Anterior cingulate cortex (tissue), 58 donors: ENCODE measurements at places on chromosomes 13 and 19.
A peak's percentile ranks its signal among the peaks of the same experiment; 100 is the strongest.

GRCh38 chr19:33628921-33629825, 7.4 kb downstream of the CHST8 start:
- no peak for DNase-seq

DNA sequence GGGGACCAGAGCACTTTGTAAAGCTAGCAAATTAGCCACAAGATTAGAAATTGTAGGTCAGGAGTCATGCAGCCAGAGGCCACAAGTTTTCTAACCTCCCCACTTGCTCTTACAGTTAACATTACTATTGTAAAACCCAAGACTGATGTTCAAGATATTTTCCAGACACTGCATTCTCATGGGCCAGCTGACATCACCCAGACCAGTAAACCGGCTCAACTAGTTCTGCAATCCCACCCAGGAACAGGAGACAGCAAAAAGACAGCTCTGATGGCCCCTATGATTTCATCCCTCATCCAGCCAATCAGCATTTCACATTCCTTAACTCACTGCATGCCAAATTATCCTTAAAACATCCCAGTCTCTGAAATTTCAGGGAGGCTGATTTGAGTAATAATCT, 178.5 kb downstream of the PRR20E start:
- DNase-seq: no peak

GRCh38 chr19:46975925-46976782, 43.5 kb upstream of the NPAS1 start:
- DNase-seq: peak; percentile 83

DNA sequence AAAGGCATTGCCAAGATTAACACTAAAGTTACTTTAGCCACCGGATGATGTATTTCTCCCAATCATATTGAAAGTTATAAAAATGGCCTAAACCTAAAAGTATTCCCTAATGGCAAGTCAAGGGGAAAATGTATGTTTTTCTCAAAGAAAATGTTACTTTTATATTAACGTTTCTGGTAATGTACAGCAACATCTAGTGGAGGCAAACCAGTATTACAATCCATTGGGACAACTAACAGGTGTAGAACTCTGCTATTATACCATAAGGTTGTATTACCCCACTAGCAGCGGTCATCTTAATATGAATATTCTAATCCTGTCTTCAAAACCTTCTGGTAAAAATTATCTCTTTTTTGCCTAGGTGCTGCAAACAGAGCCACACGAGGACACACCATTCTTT, 69.2 kb downstream of the ZNF100 start:
- DNase-seq: no peak

GRCh38 chr13:40922437-40923040, 96.6 kb downstream of the ELF1 start:
- DNase-seq: no peak

DNA sequence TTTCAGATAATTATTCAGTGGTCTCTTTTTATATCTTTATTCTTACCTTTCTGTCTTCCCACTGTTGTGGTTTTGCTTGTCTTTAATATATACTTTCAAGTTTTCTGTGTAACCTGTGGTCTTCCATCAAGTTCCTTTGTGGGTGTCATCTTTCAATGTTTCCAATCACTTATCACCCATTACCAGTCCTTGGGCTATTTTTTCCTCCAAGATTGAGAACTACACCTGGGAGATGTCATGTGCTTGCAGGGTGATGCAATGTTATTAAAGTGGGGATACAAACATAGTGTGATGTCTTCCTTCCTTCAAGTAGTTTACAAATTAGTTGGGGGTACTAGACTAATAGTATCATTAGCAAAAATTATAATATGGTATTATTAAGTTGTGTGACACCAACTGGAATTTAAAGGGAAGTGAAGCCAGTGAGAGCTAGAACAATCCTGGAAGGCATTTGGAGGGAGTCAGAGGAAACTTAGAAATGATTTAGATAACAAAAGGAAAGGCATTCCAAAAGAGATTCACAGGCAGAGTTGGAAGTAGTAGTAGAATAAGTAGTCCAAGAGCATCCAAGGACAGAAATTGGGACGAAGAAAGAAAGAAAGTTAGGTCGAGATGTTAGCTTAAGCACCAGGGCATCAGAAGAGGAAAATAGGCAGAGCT, 3.4 kb downstream of the FNDC3A start:
- no peak for DNase-seq

DNA sequence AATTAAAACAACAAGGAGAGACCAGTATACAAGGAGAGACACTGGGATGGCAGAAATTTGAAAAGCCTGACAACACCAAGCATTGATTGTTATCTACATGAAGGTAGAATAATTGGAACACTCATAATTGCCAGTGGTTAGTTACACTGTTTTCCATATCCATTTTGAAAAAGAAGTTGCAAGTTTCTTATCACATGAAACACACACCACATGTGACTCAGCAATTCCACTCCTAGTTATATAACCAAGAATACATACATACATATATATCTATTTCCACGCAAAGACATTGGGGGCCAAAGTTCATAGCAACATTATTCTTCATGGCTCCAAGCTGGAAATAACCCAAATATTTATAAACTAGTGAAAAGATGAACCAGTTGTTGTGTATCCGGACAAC, 15.2 kb upstream of the PABPC3 start:
- DNase-seq: no peak

DNA sequence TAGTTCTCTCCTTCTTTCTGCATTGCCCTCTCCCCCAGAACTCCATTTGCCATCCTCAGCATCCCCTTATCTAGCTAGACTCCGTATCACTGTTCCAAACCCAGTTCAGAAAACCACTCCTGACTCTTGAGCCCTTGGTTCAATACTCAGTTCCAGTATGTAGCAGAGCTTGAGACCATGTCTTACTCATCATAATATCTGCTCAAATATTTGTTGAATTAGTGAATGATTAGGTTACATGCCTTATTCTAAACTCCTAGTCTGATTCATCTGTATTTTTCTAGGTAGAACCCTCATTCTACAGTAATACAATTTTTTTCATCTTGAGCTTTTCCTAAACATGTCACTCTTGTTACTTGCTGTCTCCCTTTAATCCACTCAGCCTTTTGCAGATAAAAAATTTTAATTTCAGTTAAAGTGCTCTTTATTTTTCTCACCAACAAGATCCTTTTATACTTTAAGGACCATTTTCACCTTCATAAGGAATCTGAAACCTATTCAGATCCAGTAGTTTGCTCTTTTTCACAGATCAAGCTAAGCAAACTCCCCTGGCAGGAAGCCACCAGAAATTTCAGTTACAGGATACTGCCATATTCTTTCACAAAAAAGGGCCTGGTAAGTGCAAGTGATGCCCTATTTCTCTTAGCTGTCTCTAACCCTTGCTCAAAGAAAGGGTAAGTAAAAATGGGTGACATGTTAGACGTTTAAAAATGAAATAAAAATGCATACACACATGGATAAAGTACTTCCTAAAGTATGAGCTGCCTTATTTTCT, 23.1 kb upstream of the INTS6 start:
- DNase-seq: no peak

DNA sequence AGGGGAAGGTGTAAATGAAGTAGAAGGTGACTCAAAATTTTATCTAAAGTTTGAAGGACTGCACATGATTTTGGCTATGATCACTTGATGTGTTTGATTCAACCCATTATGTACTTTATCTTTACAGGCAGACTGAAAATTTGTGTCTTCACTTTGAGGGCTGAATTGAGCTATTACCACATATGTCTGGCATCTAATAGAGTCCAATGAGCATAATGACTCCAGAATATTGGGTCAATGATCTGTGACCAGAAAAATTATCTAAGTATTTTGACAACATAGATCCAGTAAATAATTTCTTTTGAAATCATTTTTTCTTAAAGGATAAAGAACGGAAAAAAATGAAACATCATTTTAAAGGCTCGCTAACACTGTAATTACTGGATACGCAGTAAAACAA, 2810.0 kb downstream of the PCDH9 start:
- DNase-seq: no peak

- DNase-seq: no peak
Observed at GRCh38 chr19:2215281-2215751, 20.8 kb downstream of the PLEKHJ1 start.

DNA sequence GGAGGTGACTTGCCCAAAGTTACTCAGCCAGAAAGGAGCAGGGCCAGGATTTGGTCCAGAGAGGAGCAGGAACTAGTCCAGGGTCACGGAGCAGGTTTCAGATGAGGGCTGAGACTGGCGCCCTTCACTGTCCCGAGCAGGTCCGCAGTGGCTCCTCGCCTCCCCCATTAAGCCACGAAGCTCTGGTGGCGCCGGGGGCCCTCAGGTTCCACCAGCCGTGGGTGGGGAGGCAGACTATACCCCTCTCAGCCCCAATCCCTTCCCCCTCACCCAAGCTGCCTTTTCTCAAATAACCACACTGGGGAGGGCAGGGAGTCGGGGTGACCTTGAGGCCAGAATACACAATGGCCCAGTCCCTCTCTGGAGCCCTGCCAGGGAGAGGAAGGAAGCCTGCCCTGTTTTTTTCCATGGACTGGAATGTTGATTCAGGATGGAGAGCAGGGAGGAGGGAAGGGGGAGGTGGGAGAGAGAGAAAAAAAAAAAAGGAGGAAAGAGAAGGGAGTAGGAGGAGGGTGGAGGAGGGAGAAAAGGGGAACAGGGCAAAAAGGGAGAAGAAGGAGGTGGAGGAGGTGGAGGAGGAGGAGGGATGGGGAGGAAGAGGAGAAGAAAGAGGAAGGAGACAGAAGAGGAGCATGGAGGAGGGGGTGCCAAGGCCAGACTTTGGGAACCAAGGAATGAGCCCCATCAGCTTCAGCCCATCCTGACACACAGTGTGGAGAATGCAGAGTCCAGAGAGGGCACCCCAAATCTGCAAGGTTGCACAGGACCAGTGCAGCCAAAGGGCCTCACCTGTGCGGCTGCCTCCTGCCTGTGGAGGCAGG, 19.7 kb downstream of the CEACAM16 start:
- DNase-seq: no peak

GRCh38 chr13:112010714-112011113, 56.2 kb upstream of the SOX1 start:
- no peak for DNase-seq

GRCh38 chr13:38872693-38873092, 117.9 kb downstream of the STOML3 start:
- peak; percentile 13 for DNase-seq

DNA sequence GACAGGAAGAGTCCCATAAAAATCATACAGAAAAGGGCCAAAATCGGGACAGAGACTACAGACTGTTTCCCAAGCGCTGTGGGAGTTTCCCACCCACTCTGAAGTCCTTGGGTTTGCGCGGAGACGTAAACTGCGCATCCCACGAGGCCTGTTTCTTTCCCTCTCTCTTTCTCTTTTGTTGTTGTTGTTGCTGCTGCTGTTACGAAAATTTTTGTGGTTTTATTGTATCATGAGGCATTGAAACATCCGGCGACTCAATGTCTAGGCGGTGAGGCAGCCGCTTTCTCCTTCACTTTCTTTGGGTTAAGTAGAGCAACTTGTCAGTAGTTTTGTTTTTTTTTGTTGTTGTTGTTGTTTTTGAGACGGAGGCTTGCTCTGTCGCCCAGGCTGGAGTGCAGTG, 1.6 kb upstream of the PPP1R12C start:
- no peak for DNase-seq

GRCh38 chr13:48994706-48995105, 19.0 kb downstream of the FNDC3A start:
- no peak for DNase-seq

DNA sequence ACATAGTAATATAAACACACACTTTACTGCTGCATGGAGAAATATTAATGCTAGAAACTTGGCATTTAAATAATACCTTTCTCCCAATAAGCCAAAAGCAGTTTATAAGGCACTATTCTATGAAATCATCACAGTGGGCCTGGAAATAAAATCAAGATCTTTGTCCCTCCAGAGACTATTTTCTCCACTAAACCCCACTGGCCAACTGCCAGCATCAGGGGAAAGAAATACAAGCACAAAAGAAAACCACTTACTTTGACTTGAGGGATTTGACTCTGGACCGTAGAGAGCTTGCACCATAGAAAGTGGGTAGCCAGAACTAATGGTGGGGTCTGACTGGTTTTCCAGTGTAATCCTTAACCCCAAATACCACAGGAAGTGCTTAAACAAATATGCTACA, 71.9 kb downstream of the DCLK1 start:
- DNase-seq: no peak

- DNase-seq: no peak
Observed at GRCh38 chr19:35592226-35592625, 6.3 kb downstream of the PMIS2 start.

GRCh38 chr19:58059003-58059670, at the start of gene ZNF135:
ZNF135 (plus strand) TSS chr19:58059282; CDS start chr19:58060003, 721 bp downstream.
- peak; percentile 93 for DNase-seq

DNA sequence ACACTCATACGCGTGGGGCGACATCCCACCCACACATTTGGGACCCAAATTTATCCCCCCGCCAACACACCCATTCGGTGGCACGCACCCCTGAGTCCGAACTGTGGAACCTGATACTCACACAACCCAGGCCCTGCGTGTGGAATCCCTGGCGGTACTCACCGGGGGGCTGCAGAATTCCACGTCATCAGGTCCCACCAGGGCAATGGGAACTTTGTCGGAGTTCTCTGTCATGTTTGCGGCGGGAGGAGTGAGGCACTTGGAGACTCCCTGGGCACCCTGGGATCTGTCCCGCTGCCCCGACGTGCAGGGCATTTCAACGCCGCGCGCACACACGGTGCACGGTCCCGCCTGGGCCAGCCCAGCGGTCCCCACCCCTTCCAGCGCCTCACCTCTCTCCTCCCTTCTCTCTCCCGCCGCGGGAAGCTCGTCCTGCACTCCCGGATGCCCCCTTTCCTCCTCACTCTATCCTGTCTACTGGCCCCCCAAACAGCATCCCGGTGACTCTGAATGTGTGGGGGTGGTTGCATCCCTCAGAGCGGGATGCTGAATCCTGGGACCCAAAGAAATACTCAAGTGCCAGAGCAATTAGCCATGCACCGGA, at the start of gene CNMD:
Gene CNMD (minus strand): TSS at position 353 of the 604 bp plus-strand sequence. CDS start 119 bp downstream, at position 234.
- no peak for DNase-seq

DNA sequence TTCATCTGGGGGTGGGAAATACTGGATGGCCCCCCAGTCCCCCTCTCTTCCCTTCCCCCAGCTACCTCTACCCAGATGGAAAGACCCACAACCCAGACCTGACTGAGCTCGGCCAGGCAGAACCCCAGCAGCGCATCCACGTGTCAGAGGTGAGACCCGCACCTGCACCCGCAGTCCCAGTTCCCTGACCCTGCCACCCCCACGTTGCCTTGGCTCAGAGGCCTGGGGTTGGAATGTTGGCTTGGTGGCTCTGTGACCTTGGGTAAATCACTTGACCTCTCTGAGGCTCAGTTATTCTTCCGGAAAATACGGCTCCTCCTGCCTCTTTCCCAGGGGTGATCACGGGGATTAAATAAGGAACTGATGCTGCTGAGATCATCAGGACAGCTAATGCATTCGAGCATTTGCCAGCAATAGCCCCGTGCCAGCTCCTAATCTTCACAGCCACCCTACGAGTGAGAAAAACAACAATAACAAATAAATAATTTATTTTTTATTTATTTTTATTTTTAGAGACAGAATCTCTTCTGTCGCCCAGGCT, 12.3 kb downstream of the CBLC start:
- no peak for DNase-seq

GRCh38 chr19:21109116-21109515, 27.1 kb downstream of the ZNF714 start:
- no peak for DNase-seq

GRCh38 chr13:23965346-23965745, 68.0 kb upstream of the C1QTNF9B start:
- no peak for DNase-seq
